ENCODE measurements at places on chromosomes 16 and 17.

GRCh38 chr16:26765087-26765486 is 301.6 kb upstream of the C16orf82 start:
- DNase-seq: no peak

- DNase-seq: no peak
These were observed 1751.4 kb downstream of the TP53TG3F start for GRCh38 chr16:35210681-35211433.

DNA sequence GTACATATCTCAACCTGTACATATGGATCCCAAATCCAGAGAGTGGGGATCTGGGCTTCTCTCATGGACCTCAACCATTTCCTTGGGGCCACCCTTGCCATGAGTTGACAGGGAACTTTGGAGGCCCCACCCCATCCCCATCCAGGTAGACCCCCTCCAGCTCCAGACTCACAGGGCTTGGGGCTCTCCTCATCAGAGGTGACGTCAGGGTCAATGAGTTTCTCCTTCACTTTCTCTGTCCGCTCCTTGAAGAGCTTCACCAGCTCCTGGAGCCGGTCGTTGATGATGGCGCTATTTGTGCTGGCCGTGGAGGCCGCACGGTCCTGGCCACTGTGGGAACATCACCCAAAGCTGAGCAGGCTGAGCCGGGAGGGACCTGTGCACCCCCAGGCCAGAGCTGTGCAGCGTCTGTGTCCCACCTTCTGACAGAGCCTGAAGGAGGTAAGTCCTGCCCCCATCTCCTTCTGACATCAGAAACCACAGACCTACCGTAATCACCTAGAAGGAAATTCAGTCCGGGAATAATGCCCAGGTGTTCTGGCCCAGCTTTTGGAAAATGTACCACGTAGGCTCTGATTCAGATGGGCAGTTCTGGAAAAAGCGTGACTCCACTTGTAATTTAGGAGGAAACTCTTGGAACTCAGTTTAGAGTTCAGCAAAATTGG is 50.6 kb downstream of the CNGB1 start:
- no peak for DNase-seq

- no peak for DNase-seq
These were observed 425.1 kb downstream of the UTP18 start for GRCh38 chr17:51685287-51685909.

DNA sequence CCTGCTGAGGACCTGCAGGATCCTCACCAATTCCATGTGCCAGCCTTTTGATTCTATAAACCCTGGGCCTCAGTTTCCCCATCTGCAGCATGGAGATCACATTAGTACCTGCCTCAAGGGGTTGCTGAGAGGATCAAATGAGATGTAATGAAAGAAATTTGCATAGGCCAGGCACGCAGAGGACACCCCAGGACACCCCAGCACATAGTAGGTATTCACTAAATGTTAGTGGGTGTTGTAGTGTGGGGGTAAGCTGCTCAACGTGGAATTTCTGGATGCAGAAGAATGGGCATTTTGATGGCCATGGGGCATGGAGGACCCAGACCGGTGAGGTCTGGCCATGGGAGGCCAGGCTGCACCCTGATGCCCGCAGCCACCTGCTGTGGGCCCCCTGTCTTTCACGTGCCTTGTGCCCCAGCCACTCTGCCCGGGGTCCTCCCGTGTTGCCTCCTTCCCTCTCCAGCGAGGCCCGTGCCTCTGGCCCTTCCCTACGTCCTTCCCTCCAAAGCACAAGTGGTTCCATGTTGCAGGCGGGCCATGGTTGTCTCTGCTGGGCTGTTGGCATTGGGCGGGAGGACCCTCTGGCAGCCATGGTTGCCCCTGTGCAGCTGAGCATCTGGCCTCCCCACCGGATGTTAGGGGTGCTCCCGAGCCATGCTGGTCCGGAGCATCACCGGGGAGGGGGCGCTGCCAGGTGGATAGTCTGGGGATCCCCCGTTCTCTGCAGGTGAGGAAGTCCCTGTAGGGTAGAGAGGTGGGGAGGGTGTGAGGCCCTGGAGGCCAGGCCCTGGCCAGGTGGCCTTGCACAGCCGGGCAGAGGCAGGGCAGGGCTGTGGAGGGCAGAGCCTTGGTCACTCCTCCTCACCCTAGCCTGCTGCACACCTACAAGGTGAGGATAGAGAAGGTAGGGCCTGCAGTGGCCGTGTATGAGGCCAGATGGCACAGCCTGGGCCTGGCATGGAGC is 8.6 kb downstream of the MAP2K3 start:
- no peak for DNase-seq

DNA sequence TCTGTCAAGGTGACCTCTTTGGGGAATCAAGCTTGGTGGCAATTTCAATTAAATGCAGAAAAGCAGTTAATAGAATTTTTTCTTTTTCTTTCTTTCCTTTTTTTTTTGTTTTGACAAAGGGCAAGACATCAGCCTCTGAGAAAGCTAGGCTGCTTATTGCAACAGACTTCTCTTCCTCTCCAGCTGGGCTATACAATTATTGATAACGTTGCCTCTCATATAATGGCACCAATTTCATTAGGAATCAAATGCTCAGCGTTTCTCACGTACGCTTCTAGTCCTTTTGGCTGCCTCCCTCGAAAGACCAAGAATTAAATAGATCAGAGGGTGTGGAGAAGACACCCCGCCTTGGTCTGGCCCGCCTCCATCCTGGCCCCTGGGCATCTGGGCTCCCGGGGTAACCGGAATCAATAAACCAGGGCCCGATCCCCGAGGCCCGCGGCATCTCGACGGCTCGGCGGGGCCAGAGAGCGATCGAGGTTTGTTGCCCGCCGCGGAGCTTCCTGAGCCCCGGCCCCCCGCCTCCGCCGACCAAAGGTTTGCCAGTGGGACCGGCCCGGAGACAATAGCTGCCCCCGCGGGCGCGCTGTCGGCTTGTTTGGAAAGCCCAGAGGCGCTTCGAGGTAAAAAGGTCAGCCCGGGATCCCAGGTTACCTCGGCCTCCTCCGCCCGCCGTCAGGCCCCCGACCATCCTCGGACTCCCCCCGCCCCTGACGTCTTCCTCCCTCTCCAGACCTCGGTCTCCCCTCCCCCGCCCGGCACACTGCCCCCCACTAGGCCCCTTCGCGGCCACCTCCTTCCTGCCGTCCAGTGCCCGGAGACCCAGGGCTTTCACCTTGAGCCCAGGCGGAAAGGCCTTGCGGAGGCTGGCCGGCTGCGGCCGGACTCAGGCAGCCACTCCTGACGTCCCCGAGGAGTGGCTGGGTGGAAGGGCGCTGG is 3.9 kb downstream of the HOXB1 start:
- no peak for DNase-seq

GRCh38 chr17:64070213-64070612 is 49.8 kb upstream of the ICAM2 start:
- DNase-seq: no peak

DNA sequence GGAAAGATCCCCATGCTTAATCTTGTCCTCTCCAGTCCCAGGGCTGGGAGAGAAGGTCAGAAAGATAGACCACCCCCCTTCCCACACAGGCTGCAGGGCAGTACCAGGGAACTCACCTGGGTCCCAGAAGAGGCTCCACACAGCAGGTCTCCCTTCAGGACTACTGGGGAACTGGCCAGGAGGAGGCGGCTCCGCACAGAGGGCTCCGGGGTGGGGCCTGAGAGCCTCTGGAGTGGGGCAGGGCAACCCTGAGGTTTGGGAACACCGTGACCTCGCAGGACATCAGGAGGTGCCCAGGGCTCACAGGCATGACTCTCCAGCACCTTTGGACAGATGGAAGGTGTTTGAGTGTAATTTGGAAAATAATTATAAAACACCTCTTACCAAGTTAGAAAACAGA is 11.0 kb downstream of the ABCA3 start:
- DNase-seq: no peak

DNA sequence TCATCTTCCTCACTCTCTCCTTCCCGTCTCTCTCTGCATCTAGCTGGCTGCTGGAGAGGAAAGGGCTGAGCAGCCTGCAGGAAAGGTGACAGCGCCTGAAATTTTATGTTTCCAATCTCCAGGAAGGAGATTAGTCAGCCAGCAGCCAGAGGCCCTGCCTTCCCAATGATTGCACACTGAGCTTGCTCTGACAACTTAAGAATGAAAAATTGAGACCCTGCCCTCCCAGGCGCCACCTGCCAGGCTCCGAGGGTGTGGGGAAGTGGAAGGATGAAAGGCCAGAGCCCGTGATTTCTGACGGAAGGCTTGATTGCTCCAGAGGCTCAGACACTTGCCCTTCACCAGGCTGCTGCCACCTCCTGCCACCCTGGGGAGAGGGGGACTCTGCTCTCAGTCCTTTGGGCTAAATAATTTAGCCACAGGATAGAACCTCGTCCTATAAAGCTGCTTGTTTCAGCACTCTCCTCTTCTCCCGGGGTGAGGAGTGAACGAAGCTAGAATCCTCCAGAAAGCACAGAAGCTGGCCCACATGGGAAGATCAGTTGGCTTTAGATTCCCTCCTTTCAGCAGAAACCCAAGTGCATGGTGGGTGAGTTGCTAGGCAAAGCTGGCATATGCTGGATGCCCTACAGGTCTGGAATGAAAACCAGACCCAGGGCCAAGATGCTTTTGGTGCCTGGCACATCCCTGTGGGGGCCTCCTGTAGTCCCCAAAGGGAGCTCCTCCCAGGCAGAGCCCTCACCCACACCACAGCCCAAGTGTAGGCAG is 33.5 kb downstream of the GRIN2C start:
- DNase-seq: no peak

- no peak for DNase-seq
These were observed 2.8 kb downstream of the CAPN15 start for GRCh38 chr16:530111-530817.

DNA sequence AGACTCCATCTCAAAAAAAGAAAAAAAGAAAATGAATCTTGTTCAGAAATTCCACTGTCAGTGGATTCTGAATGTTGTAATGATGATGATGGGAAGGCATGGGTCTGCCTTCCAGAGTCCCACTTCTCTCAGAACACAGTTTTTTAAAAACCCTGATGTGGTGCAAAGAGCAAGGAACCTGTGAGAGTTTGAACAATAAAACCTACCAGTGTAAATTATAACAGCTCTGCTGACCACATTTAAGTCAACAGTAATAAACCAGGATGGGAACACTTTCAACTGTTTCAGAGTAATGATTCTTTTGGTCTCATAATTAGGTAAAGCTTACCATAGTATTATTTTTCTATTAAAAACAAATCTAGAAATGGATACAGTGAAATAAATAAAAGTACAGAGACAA is 99.0 kb downstream of the MYO1D start:
- DNase-seq: no peak

DNA sequence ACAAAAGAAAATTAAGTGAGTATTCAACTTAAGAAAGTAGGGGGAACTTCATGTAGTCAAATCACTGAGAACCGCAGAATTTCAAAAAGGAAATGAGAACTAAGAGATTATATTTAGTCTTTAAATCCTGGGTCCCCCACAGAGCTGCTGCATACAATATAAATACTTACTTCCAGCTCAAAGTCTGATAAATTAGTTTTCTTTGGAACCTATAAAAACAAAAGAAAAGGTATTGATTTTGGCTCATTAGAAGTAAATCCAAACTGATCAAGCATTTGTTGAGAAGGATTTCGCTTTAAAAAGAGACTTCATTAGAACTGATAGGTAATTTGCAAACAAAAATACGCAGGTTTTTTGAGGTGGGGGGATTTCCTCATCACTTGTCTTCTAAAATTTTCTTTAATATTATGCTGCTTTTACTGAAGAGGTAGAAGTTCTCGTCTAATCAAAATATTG is 21.9 kb downstream of the PARN start:
- DNase-seq: no peak

GRCh38 chr16:89246383-89246902 is 28.9 kb downstream of the ZNF778 start:
- no peak for DNase-seq

DNA sequence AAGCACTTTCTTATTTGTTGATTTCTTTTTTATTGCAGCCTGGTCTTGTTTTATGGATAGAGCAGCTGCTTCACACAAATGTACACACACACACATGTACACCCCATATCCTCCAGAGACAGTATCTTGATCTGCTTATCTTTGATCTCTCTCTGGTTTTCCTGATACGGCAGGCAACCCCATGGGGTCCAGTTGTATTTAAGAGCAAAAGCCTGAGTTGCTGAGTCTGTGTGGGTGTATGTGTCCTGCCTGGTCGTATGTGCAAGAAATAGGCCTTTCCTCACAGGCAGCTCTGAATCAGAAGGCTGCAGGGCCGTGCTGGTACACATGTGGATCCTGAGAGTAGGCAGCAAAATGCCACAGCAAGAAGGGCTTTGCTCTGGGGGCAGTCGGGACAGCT is 14.6 kb upstream of the LGALS9 start:
- no peak for DNase-seq

GRCh38 chr16:84058664-84059063 is 16.1 kb upstream of the SLC38A8 start:
- no peak for DNase-seq

DNA sequence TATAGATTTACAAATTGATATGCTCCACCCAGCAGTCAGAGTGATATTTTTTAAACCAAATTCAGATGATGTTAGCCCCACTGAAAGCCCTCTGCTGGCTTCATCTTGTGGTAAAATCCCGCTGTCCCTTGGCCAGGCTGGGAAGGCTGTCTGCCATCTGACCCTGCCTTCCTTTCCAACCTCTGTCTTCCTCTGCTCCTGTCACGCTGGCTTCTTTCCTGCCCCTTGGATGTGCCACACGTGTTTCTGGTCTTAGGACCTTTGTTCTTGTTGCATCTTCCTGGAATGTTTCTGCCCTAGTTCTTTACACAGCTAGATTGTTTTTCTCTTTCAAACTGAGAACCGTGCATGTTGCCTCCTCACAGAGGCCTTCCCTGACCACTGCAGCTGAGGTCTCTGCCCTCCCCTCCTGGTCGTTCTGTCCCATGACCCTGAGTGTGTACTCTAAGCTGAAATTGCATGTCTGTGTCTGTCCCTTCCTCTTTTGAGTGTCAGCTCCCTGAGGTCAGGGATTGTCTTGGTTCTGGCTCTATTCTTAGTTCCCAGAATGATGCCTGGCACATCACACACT is 11.4 kb downstream of the NT5M start:
- no peak for DNase-seq

- no peak for DNase-seq
These were observed 165.2 kb downstream of the VPS53 start for GRCh38 chr17:549177-550040.

DNA sequence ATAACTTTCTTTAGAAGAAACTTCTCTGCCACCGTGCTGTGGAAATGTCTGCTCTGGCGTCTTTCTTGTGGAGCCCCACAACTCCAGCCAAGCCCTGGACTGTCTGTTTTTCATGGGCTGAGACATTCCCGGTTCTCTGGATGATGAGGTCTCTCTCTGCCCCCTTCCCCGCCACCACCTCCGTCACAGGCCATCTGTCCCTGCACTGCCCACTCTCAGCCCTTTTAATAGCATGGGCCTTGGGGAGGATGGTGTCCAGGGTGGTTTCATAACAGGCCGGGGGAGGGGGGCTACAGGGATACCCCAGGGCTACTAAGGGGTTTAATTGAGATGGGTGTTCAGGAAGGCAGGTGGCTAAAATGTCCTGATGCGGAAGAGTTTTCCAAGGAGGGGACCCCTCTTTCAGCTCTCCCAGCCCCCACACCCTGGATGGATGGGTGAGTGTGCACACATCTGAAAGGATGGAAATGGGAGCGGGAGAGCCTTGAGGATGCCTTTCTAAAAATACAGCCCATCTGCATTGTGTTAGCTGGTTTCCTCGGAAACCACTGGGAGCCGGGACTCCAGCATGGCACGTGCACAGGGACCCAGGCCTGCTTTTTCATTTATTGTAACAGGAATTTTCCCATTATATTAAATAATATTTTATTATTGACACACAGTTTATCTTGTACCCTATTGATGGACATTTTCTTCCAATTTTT is 14.6 kb upstream of the NDRG4 start:
- DNase-seq: no peak

GRCh38 chr17:76491271-76492122 is 9.7 kb downstream of the RHBDF2 start:
- no peak for DNase-seq

- peak; percentile 25 for DNase-seq
These were observed 73.3 kb upstream of the MTMR4 start for GRCh38 chr17:58587713-58588117.

GRCh38 chr17:69207151-69207550 is 21.5 kb downstream of the ABCA10 start:
- DNase-seq: no peak

Measured in activated T-helper 1 cell treated with Interleukin-2 at 50 U/mL for 16 hours (primary cell).